ENCODE measurements at places on chromosomes 12 and 14.

DNA sequence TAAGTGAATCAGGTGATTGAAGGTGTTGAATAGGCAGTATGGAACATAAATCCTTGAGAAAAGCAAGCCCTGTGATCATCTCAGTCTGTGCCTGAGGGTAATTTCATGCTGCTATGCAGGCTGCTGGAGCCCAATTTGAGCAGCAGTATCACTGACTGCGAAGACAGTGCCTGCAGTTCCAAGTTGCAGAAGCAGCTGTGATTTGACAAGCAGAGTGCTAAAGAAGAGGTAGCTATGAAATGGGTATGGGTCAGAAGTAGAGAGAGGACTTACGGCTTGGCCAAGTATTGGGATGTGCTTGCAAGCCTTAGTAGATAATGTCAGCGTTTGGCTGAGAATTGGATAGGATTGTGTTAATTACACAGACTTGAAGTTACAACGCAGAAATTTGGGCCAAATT is 22.5 kb downstream of the PIK3C2G start:
- DNase-seq = no peak

DNA sequence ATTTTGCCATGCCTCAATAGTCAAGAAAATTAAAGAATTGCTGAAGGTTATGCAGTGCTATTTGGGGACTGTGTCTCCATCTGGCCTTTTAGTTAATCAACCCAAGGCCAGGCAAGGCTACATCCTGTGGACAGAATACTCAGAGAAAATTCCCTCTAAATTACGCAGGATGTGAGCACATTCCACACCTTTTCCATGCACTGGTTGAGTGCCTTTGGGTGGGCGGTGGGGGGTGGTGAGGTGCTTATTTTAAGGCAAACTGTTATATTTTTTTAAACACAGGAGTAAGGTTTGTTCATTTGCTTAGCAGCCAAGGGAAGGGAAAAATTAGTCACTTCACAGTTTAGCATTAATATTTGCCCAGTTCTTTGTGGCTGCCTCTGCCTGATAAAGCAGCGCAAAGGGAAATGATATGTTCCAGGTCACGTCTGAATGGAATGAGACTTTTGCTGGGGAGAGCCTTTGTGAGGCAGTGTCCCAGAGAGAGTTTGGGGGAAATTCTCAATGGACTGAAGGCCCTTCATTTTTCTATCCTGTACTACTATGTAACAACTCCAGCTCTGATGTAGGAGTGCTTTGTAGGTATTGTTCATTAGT is 17.2 kb upstream of the KCNA5 start:
- DNase-seq = no peak

- no peak for DNase-seq
Observed at GRCh38 chr12:87381742-87382141, 647.5 kb downstream of the C12orf50 start.

- no peak for DNase-seq
Observed at GRCh38 chr14:23572836-23573235, 5.2 kb upstream of the AP1G2 start.

- DNase-seq = no peak
Observed at GRCh38 chr14:95048771-95049312, 108.5 kb downstream of the DICER1 start.

All from HCT116 (cell line).